ENCODE measurements at places on chromosomes 5 and 9.
A peak's percentile ranks its signal among the peaks of the same experiment; 100 is the strongest.

DNA sequence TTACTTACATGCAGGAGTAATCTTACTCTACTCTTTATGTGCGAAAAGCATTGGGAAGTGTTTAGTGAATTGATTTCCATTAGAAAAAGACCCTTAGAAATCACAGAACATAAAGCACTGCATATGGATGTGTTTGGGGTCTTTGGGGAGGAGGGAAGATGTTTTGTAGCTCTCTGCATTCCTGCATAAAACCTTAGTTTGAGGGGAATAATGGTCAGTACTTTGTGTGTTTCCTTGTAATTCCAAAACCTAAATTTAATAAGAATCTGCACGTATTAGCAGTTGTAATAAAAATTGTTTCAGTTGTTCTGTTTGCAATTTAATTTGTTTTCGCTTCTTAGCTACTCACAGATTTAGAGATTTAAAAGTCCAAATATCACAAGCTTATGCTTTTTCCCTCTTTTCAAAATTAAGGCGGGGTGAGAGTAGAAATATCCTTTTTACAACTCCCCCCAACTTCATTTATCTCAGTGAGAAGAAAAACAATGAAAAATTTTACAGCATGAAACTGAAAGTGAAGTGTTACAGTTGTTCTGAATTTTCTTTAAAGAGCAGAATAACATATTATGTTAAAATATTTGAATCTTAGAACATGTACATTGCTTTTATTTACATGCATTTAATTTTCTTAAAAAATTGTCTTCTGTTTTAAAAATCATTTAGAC is 143.8 kb downstream of the SMARCA2 start:
- no peak for DNase-seq

- no peak for DNase-seq
These were observed 146.0 kb downstream of the FRMD3 start for GRCh38 chr9:83392228-83392627.

DNA sequence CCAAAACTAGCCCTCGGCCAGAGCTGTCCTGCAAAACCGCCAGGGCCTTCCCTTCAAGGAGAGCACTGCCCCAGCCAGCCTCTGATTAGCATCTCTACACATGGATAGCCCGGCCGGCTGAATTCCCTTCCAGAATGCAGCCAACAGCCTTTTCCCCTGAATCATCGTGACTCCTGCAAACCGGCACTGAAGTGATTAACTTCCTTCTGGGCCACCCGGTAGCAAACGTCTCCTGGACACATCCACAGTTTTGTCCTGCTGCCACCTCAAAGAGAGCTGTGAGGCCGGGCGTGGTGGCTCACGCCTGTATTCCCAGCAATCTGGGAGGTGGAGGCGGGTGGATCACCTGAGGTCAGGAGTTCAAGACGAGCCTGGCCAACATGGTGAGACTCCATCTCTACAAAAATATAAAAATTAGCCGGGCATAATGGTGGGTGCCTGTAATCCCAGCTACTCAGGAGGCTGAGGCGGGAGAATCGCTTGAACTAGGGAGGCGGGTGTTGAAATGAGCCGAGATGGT is 21.1 kb upstream of the EEIG1 start:
- no peak for DNase-seq

DNA sequence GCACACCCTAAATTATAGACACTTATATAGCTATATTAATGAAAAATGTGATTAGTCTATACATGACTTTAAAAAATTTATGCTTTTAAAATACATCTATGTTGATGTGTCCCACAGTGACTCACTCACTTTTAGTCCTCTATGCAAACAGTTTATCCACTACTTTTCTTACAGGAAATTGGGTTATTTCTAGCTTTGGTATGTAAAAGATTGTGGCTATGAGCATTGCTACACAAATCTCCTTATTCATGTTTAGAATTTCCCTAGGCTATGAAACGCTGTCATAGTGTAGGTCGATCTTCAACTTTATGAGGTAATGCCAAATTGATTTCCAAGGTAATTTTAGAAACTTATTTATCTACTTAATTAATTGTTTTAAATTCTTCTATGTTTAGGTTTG is 687.4 kb downstream of the PRR16 start:
- no peak for DNase-seq

GRCh38 chr5:174625591-174626350 is 98.6 kb upstream of the MSX2 start:
- DNase-seq = no peak

DNA sequence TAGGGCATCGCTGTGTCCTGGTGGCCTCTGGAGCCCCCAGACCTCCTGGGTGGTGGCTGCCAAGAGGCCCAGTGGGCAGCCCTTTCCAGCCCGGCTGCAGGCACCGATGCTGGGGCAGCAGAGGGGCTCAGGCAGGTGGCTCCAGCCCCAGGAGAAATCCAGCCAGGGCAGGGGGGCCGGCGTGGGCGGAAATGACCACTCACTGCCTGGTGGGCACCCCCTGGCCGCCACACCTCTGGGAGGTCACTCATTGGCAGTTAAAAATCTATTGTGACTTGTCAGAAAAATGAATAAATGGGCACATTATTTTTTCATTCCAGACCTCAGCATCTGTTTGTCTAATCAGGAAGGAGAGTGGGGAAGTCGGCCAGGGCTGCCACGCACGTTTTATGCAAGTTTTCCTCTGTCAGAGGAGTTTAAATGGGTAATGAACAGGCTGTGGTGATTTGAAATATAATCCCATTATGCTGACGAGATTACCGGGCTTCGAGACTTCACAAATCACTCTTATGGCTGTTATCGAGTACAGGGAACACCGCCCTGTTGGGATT is 171.9 kb downstream of the GAPVD1 start:
- no peak for DNase-seq

DNA sequence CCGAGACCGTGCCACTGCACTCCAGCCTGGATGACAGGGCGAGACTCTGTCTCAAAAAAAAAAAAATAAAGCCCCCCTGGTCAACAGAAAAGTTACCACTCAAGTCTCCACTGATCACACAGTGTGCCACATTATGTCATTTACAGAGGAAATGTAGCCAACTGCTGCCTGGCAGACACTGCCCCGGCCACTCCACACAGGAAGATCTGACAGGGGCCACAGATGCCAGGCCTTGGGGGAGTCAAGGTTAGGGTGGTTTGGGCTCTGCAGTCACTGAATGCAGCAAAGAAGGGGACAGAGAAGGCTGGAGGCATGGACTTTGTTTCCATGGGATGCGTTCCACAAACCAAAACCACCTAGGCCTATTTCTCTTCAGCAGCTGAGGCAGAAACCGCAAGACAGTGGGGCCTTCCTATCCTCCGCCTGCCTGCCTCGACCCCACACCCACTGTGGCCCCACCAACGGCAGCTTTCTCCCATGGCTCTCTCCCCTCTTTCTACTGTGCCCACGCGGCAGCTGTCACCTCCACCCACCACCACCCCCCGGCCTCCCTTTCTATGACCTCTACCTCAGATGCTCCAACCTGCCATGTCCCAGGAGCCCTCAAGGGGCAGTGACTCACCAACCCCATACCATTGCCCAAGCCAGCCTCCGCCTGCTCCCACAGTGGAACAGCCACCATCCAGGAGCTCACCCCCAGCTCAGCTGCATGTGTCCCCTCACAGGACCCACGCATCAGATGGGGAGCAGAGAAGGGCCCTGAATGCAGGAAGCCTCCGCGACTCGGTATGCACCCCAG is 12.4 kb downstream of the IPPK start:
- DNase-seq = no peak

GRCh38 chr9:17799369-17799768 is 220.5 kb downstream of the SH3GL2 start:
- DNase-seq = no peak

DNA sequence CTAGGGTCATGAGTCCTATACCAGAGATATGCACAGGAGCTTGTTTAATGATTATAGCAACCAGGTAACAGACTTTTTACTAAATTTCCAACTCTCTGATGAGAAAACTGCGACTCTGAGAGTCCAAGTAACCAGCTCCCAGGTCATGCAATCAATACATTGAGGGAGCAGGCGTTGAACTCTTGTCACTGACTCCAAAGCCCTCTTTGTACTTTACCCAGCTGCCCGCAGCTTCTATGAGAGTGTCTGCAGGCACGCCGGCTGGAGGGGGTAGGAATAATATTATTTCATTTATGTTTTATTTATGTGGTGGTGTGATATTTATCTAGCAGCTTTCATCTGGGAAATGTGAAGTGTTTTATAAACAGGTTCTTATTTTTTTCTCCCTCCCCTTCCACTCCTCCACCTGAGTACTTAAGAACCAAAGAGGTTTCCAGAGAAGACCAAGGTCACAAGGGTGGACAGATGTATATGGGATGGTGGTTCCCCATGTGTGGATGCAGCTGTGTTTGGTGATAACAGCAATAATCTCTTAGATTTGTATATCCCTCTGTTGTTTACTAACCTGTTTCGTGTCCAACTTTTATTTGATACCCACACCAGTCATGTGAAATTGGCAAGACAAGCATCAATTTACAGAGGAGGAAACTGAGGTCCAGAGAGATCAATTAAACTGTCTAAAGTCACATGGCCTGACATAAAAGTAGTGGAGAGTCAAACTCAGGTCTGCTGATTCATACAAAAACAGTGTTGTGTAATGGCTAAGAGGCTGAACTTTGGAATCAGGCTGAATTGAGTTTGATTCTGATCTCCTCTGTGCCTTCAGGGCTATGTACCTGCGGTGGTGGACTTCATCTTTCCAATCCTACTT is 140.2 kb upstream of the TRIM32 start:
- DNase-seq = no peak

DNA sequence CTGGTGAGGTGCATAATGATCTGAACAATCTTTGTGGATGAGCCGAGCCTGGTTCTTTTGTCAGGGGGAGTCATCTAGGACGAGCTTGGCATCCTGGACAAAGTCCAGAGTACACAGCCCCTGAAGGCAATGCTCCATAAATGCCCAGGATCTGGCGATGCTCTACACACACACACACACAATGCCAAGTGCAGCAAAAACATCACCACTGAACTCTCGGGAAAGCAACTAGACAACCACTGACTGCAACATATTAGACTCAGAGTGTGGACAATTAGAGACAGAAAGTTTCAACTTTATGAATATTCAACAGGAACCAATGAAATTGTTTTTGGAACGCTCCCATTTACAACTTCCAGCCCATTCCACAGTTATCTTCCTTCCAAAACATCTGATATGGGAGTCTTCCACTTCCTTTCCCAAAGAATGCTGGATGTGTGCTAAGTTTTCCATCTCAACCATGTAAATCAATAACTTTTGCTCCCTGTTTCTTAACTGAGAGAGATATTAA is 227.6 kb upstream of the ANKRD55 start:
- no peak for DNase-seq

- DNase-seq = no peak
These were observed 199.9 kb upstream of the GLRA1 start for GRCh38 chr5:152124409-152125041.

- DNase-seq = no peak
These were observed 315.2 kb upstream of the CDH6 start for GRCh38 chr5:30878296-30878695.

DNA sequence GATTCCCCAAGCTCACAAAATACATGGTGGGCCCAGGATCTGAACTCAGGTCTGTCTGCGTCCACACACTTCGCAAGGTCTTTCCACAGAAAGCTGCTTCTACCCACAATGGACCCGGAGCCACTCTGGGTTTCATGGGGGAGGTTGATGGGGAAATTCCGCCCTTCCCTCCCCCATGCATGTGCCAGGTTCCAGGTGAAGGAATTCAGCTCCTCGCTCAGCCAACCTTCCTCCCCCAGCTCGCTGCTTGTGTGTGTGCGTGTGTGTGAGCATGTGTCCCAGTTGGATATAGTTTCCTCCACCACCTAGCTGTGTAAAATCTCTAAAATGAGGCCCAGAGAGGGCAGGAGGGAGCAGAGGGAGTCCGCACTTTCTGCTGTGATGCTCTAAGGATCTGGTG is 1.0 kb downstream of the PTGS1 start:
- no peak for DNase-seq

- DNase-seq = no peak
These were observed 15.5 kb downstream of the PRKACG start for GRCh38 chr9:68998385-68998784.

GRCh38 chr5:76175051-76175666 is 92.0 kb downstream of the SV2C start:
- peak; percentile 68 for DNase-seq

DNA sequence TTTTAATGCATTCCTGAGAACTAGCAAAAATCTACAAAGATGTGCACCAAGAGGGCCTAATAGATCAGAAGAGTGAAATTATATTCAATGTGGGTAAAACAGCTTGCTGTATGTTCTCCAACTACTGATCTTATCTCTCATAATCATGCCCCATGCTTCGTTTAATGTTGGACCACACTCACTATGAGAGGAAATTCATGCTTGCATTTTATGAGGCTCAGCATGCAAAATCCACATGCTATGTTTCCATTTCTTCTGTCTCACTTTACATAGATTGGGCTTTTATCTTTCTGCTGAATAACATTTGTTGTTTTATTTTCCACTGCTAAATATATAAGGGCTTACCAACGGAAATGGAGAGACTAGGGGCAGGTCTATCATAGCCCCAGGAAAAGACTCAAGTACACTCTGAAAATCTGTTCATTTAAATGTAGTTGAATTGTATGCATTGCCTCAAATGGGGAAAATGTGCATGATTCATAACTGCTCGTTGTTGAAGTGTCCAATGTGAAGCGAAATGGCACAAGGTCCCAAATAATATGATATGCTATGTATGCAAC is 474.2 kb downstream of the EFNA5 start:
- DNase-seq = no peak

Data from activated naive CD4-positive, alpha-beta T cell treated with anti-CD3 and anti-CD28 coated beads, Interleukin-2, amount 10 ng/mL, durations not matched to agents 7 days and 5 days (primary cell).